Activated naive CD4-positive, alpha-beta T cell treated with Interleukin-2 at 50 U/mL for 16 hours (primary cell): ENCODE measurements at places on chromosomes 6 and 20.

DNA sequence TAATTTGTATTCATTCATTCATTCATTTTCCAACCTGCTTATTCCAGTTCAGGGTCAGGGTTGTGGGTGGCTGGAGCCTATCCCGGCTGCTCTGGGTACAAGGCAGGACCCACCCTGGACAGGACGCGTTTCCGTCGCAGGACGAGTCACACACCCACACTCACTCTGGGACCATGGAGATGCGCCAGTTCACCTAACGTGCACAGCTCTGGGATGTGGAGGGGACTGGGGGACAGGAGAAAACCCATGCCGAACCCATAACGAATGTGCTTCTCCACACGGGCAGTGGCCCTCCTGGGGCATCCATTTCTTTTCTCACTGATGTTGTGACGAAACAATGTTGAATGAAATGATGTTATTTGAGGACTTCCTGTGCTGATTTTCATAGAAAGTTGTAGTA is 26.5 kb downstream of the ERMARD start:
- DNase-seq, result no peak

GRCh38 chr6:56091159-56091869 is 156.1 kb downstream of the COL21A1 start:
- DNase-seq, result no peak

- DNase-seq, result no peak
These were observed 699.3 kb downstream of the RNF144B start for GRCh38 chr6:19086480-19086879.

- DNase-seq, result no peak
These were observed 225.3 kb downstream of the RIMS1 start for GRCh38 chr6:72111611-72112010.

DNA sequence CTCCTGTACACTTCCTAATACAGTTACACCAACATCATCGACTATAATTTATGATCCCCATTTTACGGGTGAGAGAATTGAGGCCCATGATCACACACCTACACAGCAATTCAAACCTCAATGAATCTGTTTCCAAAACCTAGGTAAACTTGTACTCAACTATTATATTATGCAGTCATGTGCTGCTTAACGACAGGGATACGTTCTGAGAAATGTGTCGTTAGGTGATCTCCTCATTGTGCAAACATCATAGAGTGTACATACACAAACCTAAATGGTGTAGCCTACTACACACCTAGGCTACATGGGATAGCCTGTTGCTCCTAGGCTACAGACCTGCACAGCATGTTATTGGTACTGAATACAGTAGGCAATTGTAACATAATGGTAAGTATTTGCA is 385.6 kb downstream of the ARHGAP18 start:
- no peak for DNase-seq

GRCh38 chr6:37135835-37136694 is 33.9 kb upstream of the PIM1 start:
- DNase-seq, result no peak

DNA sequence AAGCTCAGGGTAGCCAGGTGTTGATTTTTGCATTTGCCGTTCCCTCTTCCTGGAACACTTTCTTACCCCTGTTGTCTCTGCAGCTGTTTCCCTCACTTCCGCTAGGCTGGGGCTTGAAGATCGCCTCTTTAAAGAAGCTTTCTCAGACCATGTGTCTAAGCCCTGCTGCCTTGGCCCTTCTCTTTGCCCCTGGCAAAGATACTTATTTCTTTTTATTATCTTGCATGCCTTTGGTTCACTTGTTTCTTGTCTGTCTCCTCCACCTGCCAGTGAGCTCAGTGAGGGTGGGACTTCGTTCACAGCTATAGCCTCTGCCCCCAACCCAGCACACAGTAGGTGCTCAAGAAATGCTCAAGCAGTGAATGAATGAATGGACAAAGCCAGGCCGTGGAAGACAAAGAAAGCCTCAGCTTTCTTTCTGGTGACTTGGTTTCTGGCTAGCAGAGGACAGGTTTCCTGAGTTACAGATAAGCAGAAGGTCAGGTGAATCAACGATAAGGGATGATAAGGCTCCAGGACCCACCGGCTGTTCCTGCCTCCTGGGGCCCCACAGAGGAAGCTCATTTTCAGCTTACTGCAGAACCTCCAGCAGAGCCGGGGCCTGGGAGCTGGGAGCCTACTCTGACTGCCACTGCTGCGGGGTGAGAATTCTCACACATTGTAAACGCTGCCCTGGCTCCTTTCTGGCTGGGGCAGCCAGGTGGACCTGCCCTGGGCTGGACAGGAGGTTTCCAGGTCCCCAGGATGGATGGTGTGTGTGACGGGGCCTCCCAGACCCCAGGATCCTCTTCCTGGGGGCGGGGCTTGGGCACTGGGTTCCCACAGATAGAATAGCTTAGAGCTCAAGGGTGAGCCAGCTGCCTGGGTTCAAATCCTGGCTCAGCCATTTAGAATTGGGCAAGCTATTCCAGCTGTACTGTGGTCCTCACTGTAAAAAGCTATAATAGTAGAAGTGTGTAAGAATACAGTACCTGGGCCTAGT is 29.8 kb downstream of the SNAI1 start:
- no peak for DNase-seq

DNA sequence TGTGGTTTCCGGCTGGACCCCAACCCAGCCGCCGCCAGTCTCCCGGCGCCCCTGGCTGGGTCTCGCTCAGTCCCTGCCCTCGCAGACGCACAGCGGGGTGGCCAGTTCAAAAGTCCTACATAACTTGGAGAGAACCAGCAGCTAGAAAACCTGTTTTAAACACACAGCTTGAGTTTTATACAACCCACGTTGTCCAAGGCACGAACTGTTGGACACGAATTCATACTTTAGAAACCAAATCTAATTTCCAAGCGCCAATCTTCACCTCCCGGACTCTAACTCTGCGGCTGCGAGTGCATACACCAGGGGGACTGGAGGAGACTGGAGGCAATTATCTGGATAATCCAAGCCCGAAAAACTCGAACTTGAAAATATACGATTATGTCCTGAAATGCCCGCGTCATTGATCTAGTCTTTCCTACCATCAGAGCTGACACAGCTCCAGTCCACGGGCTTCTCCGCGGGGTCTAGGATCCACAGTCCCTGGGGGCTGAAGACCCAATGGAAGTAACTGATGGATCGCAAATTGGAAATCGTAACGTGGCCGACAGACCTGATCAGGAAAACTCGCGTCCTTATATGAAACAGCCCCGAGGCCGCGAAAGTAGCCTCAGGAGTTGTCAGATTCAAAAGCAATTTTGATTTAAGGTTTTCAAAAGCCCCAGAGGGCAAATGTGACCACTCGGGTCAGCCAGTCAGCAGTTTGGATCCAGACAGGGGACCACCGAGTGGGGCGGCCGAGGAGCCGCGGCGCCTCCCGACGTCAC is 843 bp upstream of the HEY2 start:
- DNase-seq, result peak; percentile 9

GRCh38 chr6:41189967-41190366 is 11.0 kb downstream of the TREML2 start:
- no peak for DNase-seq

- no peak for DNase-seq
These were observed 198.0 kb downstream of the RNF144B start for GRCh38 chr6:18585032-18585573.

GRCh38 chr6:119587537-119587936 is 238.0 kb upstream of the MAN1A1 start:
- no peak for DNase-seq

DNA sequence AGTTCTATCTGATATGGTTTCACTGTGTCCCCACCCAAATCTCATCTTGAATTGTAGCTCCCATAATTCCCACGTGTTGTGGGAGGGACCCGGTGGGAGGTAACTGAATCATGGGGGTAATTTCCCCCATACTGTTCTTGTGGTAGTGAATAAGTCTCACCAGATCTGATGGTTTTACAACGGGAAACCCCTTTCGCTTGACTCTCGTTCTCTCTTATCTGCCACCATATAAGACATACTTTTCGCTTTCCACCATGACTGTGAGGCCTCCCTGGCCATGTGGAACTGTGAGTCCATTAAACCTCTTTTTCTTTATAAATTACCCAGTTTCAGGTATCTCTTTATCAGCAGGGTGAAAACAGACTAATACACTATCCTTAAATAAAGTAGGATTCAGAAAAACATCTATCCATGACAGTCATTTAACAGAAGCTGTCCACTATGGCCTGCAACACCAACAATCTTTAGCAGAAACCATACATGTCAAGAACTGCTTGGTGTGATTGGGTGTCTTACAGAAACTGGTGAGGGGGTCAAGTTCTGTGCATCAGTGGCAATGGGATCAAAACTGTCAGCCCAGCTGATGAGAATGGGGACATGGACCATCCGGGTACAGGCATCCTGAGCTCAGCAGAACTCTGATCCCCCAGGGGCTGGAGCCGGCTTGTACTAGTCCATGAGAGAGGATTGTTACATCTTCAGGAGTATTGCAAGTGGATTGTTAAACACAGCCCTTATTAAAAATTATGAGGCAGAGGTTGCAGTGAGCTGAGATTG is 59.2 kb downstream of the SCML4 start:
- no peak for DNase-seq

DNA sequence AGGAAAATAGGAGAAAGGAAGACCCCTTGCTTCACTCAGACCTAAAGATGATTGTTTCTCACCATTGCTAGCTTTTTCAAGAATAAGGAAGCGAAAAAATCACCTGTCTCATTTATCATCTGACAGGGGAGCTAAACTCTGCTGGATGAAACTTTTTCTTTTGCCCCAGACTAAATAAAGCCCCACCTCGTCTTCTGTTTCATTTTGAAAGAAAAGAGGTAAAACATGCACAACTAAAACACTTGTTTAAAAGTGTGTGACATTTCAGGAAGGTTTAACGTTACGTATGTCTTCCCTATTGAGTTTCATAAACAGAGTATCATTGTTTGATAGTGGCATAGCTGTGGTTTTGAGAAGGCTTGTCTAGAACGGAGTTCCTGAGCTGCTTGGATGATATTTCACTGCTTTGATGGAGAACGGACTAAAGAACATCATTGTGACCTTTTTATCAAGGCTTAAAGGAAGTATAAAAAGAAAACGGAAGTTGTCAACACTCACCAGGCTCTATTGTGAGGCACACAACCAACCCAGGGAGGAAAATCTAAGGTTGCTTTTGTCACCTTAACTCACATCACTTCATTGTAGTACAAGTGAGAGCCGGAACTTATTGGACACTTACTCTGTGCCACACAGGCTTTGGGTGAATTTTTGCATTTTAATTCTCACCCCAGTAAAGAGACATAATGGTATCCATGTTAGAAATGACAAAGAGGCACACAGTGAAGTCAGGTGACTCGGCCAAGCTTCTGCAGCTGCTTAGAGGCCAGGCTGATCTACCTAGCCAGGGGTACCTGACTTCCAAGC is 29.5 kb downstream of the TSHZ2 start:
- DNase-seq, result no peak

- DNase-seq, result no peak
These were observed 53.7 kb downstream of the MOCS1 start for GRCh38 chr6:39880594-39880993.

DNA sequence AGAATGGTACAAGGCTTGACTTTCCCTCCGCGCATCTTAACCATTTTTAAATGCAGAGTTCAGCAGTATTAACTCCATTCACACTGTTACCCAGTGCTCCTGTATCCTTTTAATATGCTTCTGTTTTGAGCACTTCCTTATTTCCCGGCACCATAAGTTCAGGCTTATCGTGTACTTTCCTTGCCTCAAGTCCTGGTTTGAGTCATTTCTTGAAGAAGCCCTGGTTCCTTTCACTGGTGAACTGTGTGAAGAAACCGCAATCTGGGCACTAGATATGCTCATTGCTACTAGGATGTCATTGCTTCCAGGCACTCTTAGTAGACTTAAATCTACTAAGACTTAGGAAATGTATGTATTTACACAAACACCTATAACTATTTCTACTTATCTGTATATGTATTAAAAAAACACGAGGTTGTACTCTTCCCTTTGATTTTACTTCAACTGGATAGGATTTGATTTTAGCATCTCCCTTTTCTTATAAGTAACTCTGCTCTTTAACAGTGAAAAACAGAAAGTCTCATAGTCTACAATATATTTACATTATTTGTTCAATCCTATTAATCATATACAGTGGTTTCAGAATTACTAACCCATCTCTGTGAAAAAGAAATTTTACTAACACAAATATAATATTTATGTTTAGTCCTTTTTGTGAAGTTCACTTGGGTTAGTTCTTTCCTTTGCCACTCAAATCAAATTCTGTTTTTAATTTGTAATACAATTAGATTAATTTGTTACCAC is 135.5 kb downstream of the CDKAL1 start:
- DNase-seq, result no peak

- no peak for DNase-seq
These were observed 45.0 kb downstream of the SLC23A2 start for GRCh38 chr20:4956200-4956810.

GRCh38 chr6:108914235-108915022 is 66.2 kb downstream of the ARMC2 start:
- DNase-seq, result peak; percentile 20

DNA sequence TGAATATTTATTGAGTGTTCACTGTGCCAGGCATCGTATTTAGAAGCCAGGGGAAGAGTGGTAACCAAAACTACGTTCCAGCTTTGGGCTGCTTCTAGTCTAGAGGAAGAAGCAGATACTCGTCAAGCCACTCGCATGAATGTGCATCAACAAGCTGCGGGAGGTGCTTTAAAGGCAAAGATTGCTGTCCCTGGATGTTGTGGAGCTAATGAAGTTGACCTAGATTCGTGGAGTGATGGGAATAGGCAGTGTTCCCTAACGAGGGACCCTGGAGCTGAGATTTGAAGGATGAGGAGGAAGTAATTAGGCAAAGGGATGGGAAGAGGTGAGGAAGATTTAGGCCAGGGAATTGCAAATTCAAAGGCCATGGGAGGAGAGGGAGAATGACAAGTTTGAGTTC is 118.9 kb downstream of the TMEM170B start:
- no peak for DNase-seq

DNA sequence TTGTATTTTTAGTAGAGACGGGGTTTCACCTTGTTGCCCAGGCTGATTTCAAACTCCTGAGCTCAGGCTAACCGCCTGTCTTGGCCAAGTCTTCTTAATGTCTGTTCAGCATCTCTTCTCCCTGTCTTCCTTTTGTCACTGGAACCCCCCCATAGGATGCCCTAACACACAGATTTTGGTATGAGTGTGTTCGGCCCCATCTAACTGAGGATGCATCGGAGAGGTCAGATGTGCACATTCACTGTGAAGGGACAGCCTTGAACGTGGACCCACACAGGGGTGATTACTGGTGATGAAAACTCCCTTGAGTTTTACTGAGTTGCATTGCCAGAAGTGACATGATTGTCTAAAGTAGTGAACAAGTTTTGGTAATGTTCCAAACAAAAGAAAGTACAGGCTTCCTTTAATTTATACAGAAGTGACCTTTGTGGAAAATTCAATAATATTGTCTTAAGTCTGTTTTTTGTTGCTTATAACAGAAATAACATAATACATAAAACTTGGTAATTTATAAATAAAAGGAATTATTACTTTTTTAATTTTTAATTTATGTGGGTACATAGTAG is 40.5 kb upstream of the NCOA3 start:
- no peak for DNase-seq
